HEK293T (cell line): ENCODE measurements at places on chromosomes 5 and 9.

- no peak for DNase-seq
Measured at GRCh38 chr9:81473206-81473605, 216.1 kb downstream of the TLE1 start.

- no peak for DNase-seq
Measured at GRCh38 chr9:136714096-136714892, 1.9 kb downstream of the DIPK1B start.

DNA sequence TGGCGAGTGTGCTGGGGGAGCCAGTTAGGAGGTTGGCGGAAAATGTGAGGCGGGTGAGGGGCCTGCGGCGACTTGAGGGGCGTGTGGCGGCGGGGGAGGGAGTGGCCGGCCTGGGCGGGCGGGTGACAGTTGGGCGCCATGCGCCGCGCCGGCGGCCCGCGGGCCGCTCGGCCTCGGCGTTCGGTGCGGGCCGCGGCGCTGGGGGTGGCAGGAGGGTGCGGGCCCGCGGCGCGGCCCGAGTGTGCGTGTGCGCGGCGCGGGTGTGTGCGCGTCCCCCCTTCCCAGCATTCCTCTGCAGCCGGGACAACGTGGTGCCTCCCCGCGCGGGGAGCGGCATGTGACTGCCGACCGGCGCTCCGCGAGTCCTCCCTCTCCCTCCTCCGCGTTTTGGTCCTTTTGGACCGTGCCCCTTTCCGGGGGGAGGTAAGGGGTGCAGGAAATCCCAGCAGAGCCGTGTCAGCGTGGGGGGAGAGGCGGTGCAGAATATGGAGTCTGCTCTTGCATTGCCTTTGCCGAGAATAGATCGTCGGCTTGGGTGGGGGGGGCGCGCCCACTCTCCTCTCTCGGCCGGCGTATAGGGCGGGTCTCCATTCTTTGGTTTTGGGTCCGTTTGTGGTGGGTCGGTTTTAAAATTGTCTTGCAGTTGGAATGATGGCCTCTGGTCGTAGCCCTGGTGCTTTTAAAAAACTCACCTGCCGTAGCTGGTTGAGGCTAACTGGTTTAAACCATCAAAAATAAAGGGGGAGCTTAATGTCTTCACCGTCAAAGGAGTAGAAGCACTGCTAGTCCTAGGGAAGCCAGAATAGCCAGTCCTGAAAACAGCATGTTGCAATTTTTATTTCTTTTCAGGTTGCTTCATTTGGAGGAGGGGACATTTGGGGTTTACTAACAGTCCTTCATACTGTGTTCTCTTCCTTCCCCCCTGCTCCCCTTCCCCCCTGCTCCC lies 2.0 kb downstream of the LARP1 start:
- no peak for DNase-seq

DNA sequence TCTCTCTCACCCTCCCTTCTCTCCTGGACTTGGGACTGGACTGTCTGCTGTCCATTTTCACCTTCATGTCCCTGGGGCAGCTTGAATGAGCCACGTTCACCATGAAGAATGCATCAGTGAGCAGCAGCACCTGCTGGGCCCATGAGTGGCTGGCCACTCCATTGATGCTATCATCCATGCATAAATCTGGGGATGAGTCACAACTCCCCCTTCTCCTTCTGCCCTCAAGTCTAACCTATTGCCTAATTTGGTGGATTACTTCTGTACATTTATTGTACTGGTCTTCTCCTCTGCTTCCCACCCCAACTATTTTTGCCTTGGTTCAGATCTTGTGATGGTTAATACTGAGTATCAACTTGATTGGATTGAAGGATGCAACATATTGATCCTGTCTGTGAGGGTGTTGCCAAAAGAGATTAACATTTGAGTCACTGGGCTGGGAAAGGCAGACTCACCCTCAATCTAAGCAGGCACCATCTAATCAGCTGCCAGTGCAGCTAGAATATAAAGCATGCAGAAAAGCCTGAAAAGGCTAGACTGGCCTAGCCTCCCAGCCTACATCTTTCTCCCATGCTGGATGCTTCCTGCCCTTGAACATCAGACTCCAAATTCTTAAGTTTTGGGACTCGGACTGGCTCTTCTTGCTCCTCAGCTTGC lies 46.7 kb downstream of the GDNF start:
- no peak for DNase-seq

- DNase-seq, result no peak
Measured at GRCh38 chr5:10423022-10423421, 18.7 kb upstream of the ROPN1L start.
